ENCODE measurements at places on chromosomes 12 and 14. TPM values are rescaled to one million over a fixed set of nuclear protein-coding genes. Genes with fewer than 3 reads are reported as not detected.

DBX2 gene
- total RNA-seq = not detected

SLCO1B1 gene
- total RNA-seq = not detected

DNA sequence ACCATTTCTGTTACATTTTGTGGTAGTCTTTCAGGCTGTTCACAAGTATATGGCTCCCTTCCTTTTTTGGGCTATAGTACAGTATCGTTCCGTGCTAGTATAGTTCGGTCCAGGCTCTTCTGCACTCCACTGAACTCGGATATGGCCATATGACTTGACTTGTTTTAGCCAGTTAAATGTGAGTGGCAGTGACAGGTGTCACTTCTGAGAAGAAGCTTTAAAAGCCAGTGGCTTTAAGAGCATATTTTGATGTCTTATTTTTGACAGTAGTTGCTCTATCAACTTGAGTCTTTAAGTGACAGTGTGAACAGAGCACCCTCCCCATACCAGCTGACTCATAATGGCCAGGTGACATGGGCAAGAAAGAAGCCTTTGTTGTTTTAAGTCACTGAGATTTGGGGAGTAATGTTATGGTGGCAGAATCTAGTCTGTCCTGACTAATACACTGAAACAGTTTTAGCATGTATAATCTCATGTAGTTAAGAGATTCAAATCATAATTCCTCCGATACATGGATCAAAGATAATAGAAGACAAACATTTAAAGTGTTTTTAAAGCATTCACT, 64.6 kb downstream of the ANO4 start:
- no peak overlapping the region for H3K27ac ChIP-seq
- no peaks in the 10 kb centered on the region for H3K36me3 ChIP-seq
- no peaks in the 10 kb centered on the region for H3K27me3 ChIP-seq
- H3K4me1 ChIP-seq = no peaks in the 10 kb centered on the region
- no peak overlapping the region for H3K4me3 ChIP-seq

DNA sequence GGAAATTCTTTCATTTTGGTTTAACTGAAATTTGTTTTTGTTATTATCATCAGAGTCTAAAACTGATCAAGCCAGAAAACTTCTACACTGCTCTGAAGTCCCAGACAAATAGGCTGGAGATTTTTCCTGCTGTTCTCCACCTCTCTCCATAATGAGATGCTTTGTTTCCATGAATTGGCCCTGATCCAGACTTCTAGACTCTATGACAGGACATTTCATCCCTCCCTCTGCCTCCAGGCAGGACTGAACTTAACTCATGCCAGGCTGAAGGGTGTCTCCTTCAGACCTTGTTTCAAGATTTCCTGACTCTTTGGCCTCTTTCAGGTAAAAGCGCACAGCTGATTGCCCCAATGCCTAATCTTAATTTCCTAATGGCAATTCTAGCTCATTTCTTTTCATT, 69.1 kb upstream of the HOXC13 start:
- H3K4me3 ChIP-seq = no peak overlapping the region
- no peak for DNase-seq
- no peak overlapping the region for H3K27ac ChIP-seq
- H3K36me3 ChIP-seq = no peaks in the 10 kb centered on the region

- H3K4me1 ChIP-seq = no peaks in the 10 kb centered on the region
- H3K36me3 ChIP-seq = no peaks in the 10 kb centered on the region
- no peak overlapping the region for H3K27ac ChIP-seq
Measured at GRCh38 chr12:71024827-71025226, 104.3 kb upstream of the PTPRR start.
